Stimulated activated CD4-positive, alpha-beta T cell treated with anti-CD3 and anti-CD28 coated beads, Interleukin-1b, Interleukin-23, amount 100 ng/mL, for 1 hour (primary cell): ENCODE measurements at places on chromosomes 2 and 18.

DNA sequence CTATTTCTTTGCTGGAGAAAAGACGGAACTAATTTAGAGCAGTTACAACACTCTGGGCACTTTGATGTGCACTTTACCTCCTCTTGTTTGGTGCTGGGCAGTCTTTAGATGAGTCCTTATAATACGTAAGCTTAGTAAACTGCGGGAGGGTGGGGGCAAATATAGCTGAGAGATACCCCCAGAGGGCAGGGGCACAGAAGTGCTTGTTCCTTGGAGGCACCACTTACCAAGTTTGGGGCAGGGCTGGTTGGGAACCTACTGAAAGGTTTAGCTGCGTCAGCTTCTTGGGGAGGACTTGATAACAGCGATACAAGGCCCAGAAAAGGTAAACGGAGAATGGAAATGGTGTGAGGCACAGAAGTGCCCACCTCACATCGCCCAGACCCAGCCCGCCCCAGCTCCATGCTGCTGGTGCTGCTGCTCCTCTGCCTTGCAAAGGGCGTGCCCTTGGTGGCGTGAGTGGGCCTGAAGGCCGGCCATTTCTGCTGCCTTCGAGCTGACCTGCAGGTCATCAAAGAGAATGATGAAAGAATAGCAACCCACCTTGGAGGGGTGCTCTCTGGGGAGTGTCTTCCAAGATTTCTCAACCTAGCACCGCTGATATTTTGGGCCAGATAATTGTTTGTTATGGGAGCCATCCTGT lies 128.2 kb upstream of the EML6 start:
- no peak for DNase-seq

DNA sequence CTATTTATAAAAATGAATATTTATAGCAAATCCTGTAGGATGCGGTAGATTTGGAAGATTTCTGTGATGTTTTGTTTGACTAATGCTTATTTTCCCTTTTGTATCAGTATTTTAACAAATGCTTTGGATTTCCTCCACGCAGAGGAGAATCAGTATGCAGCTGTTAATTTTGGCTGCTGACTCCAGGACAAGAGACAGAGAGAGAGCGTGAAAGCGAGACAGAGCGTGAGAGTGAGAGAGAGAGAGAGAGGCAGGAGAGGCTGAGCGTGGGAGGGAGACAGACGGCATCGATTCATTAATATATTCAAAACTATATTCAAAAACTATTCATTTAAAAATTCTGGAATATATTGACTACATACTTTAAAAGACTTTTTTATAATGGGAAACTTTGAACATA lies 62.5 kb downstream of the RRM2 start:
- no peak for DNase-seq

GRCh38 chr2:150919901-150920300 lies 341.8 kb downstream of the RBM43 start:
- DNase-seq: no peak

DNA sequence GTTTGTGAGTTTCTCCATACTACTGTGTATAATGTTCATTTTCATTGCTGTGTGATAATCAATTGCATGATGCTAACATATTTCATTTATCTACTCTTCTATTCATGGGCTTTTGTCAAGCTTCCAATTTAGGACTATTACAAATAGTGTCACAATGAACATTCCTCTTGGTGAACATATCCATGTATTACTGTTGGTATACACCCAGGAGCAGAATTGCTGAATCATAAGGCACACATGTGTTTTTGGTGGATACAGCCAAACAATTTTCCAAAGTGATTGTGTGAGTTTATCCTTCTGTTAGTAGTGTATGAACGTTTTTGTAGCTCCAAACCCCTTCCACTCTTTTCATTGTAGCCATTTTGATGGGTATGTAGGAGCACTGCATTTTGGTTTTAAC lies 101.6 kb upstream of the COPS8 start:
- no peak for DNase-seq

- no peak for DNase-seq
These were observed 37.5 kb upstream of the FIGN start for GRCh38 chr2:163773276-163773675.

DNA sequence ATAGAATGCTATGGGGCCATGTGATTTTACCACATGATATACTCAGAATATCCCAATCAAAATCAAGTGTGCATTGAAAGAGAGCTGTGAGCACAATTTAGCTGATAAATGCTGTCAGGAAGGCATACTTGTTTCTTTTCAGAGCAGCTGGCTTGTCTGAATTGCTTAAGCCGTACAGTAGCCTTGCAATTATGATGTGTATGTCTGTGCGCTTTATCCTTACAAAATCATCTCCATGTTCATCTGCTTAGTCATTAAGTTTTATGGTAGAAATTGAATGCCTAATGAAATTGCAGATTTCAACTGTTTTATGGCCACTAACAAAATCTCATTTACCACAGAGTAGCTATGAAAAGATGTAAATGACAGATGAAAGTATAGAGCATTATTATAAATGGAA lies 346.0 kb upstream of the DLGAP1 start:
- no peak for DNase-seq

DNA sequence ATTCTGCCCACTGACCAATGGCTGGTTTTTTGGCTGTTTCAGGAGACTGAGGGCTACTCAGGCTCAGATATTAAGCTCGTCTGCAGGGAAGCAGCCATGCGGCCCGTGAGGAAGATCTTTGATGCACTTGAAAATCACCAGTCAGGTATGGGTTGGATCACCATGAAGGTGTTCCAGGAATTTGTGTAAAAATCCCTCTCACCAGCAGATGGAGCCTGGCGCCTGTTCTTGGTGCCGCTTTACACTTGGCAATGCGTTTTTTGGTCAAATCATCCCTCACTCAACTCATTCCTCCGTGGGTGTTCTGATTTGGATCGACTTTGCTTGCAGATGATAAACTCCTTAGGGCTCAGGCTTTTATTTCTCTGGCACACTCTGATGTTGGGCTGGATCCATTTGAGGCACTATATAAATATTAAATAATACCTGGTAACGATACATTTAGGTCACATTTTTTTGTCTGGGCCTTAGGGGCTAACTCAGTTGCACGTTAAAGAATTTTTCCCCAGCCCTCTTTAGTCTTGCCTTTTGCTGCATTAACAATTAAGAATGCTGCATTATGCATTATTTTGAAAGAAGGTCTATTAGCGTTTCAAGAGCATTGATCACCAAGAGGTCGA lies 50.0 kb downstream of the HDHD2 start:
- DNase-seq: peak; percentile 12

- no peak for DNase-seq
These were observed 800.0 kb upstream of the PIK3C3 start for GRCh38 chr18:41155025-41155424.

DNA sequence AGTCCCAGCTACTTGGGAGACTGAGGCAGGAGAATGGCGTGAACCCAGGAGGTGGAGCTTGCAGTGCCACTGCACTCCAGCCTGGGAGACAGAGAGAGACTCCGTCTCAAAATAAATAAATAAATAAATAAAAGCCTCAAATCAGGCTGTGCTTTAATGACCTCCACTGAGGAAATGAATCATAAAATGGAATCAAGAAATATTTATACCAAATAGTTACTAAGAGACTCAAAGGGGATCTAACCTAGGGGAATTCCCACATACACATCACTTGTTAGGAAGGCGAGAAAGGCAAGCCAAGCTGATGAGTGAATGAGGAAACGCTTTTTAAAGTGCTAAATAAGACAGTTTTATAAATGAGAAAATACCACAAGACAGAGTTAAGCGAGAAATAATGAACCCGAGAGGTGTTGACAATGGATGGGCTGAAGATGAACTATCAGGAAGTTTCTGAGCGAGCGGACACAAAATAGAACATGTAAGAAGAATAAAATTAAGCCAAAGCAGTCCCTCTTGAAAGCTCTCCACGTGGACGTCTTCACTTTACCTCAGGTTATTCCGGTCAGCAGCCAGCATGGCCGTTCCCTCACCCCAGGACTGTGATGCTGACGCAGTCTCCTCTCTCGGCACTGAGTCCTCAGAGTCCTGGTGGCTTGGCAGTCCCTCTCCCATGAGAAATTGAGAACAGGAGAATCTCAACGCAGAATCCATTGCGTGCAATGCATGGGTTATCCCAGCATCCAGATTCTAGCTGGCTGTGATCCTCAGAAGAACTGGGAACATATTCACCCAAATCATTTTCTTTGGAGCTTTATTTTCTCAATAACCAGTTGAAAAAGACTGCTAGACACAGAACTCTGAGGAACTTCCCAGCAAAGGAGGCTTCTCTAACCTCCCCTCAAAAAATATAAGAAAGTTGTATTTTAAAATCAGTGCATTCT lies 22.3 kb downstream of the PXDN start:
- DNase-seq: no peak

DNA sequence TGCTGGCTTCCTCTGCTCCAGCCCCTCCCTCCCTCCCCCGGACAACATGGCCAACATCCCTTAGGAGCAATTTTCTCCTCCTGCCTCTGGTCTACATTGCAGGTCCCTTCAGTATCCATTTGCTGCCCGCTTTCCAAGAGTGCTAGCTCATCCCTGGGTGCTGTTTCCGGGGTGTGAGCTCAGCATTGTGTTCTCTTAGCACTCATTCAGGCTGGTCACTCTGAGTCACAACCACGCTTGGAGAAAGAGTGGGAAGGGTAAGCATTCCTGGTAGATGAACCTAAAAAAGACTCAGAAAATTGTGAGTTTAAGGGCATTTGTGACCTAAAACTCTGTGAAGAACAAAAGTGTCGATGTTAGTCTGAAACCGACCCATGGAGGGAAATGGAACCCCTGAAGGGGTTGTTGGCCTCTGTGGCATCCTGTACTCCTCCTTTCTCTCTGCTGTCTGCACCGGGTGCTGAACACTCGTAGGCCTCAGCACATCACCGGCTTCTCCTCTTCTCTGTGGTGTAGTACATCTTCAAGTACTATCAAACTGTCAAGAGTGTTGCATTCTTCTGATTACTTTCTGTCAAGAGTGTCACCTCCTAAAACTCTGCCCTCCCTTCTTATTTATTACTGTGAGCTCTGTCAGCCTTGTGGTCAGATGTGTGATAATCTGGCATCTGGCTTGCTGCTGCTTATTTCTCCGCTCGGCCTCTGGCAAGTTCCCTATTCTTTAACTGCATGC lies 73.0 kb downstream of the CTNNA2 start:
- no peak for DNase-seq

DNA sequence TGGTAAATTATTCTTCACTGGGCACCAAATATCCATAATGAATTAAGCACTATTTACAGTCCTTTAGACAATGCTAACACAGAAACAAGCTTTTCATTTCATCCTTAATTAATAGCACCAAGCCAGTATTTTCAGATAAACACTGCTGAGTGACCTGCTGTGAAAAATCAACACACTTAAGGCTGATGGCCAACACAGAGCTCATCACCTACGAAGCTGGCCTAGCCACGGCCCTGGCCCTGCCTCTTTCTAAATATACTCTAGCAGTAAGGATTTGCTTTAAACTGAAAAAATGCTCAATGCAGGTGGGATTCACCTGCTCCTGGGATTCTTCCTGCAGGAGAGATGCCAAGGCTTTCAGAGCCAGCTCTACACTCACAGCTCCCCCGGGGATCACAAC lies 18.4 kb downstream of the CYB5A start:
- no peak for DNase-seq

GRCh38 chr2:37912056-37912455 lies 13.0 kb upstream of the RMDN2 start:
- no peak for DNase-seq

DNA sequence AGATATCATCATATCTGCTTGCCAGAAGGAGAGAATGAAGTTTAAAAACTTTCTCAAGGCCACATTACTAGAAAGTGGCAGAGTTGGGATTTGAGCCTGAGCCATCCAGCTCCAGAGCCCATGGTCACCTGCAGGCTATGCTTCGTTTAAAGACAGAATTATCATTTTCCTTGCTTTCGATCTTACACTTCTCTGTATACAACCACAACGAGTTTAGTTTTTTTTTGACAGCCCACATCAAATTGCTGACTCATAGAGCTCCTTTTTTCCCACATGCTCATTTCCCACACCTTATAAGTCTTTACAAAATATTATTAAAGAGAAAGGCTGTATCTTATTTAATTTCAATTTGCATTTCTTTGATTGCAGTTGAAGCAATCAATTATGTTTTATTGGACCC lies 6.5 kb downstream of the PLEK start:
- DNase-seq: no peak

DNA sequence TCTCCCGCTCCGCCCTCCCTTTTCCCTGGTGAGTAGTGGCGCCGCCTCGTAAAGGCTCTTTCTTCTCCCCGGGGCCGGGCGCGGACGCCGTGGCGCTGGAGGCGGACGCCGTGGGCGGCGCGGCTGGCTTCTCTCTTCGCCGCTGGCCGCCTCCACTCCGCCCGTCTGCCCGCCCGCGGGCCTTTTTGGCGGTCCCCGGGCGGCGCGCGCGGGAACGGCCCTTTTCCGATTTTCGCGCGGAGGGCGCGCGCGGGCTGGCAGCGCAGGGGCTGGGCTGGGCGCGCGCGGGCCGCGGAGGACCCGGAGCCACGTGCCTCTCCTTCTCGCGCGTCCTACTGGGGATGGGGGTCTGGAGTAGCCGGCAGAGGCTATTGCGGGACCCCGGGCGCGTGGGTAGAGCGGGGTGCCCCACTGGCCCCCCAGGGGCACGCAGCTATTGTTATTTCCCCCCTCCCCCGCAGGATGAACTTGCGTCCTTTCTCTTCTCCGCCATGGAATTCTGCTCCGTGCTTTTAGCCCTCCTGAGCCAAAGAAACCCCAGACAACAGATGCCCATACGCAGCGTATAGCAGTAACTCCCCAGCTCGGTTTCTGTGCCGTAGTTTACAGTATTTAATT lies 472 bp downstream of the SLC20A1 start:
- no peak for DNase-seq
